NCI-H1417 treated with DMSO at 0.1 percent for 48 hours (cell line): ENCODE measurements at places on chromosomes 5 and 9.

DNA sequence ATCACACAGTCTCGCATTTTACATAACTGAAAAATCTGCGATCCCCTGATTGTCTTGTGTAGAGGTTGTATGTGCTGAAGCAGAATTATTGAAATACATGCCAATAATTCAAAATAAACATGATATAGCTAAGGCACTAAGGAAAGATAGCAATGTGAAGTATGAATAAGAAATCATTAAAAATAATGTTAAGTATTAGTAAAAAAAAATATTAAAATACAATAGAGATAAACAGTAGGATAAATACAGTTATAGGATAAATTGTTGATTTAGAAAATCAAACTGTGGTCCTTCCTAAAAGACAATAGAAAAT is 121.1 kb downstream of the FBXL17 start:
- DNase-seq: no peak

- DNase-seq: no peak
Observed at GRCh38 chr9:109460576-109460975, 37.5 kb downstream of the PTPN3 start.

GRCh38 chr5:41109186-41109585 is 38.0 kb upstream of the MROH2B start:
- DNase-seq: no peak

GRCh38 chr5:135703016-135703550 is 124.3 kb upstream of the CXCL14 start:
- no peak for DNase-seq

- DNase-seq: no peak
Observed at GRCh38 chr9:89722712-89723111, 117.9 kb downstream of the GADD45G start.

DNA sequence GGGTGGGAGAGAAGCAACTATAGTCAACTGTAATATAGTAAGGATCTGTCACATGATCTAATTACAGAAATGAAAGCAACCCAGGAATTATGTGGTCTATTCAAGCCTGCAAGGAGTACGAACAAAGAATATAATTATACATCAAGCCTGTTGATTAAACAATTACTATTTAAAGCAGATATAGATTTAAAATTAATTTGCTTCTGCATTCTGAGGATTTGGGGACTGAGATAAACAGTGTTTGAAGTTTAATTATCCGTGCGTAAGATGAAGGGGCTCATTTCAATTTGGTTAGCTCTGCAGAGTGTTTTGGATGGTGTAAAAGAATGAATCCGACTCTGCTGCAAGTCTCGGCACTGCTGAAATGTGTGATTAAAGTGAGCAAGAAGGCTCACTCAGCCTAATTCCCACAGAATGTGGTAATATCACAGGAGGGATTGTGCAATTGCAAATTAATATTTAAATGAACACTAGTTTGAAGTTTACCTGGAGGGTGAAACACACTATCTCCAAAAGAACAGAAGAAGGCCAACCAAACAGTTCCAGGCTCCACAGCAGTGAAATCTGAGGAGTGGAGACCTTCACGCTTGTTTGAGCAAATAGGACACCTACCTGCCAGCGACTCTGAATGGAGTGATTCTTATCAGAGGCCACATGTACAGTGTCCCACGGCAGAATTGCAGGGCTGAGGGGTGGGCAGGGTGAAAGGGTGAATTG is 420.6 kb upstream of the SLC30A5 start:
- DNase-seq: no peak

GRCh38 chr5:103849934-103850333 is 287.3 kb upstream of the NUDT12 start:
- DNase-seq: no peak

GRCh38 chr5:132778856-132779255 is 1.8 kb upstream of the SEPTIN8 start:
- no peak for DNase-seq

DNA sequence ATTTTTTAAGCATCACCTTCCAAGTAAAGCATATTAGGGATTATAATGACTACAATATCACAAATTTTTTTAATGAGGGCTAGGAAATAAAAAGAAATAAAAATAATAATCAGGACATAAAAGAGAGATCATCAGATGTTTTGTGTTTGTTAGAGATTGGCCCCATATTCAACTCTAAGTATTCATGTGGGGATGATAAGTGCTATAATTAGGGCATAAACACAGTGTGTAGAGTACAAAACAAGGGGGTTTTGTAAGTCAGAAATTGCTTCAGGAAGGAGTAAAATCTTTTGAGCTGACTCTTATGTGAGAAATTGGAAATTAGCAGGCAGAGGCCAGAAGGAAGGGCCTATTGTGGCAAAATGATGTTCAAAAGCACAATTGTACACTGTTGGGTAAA is 127.3 kb downstream of the STARD4 start:
- no peak for DNase-seq

GRCh38 chr9:92185096-92185495 is 69.9 kb upstream of the SPTLC1 start:
- no peak for DNase-seq
